ENCODE measurements at places on chromosomes 6 and 20.

GRCh38 chr6:22917344-22917743 lies 348.0 kb downstream of the HDGFL1 start:
- DNase-seq: no peak

DNA sequence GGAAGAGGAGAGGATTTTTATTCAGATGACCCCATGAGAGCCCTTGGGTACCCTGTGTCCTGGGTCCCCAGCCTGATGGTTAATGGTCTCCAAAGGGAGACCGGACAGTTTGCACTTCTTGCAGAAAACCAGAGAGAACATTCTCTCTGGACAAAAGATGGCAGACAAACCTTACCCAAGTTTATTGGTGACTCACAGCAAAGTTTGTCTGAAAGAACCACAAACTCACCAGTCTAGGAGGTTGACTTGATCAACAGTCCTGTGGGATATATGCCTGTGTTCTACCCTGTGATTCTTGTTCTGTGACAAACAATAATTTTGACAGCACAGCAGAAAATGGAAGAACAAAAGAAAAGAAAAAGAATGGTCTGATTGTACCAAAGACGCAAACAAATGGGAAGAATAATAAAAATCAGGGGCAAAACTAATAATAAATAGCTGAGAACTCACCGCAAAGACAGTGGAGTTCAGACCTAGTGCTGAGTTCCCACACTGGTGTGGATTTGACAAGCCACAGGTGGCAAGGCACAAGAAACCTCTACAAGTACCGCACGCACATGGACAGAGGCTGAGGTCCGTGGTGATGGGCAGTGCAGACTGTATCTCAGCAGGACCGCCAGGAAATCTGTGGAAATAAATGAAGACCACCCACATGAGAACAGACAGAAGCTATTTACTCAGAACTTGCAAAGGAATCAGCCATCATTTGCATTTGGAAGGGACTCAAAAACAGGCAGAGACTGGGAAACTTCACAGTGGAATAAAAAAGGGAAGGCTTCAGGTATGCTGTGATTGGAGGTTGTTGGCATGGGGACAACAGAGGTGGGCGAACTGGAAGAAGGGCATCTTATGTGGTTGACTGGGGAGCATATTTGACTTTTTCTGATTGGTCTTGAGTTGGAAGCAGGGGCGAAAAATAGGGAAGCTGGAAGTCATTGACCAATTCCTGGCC lies 246.3 kb upstream of the RNF24 start:
- DNase-seq: no peak

DNA sequence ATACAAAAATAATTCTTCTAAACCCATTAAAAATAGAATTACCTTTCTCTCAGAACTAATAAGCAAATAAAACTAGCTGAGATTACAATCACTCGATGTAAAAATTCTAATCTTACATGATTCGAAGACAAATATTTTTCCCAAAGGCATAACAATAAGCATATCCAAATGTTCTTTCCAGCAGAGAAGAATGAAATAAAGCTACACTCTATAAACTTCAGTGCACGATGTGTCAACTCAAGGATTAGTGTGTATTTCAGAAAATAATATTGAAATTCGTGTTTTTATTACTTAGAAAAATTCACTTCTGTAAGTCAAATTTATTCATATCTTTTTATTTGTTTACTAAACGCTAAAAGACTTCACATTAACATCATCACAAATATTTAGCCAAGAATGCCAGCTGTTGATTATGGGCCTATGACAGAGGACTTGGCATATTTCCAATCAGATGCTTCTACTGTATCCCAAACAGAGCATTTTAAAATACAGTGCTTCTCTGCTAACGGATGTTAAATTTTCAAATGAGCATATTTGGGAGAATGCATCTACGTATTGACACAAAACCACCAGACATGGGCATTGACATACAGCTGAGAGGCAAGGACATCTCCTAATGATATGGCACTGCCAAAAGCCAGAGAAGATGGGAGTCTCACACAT lies 54.7 kb upstream of the PDE7B start:
- no peak for DNase-seq

DNA sequence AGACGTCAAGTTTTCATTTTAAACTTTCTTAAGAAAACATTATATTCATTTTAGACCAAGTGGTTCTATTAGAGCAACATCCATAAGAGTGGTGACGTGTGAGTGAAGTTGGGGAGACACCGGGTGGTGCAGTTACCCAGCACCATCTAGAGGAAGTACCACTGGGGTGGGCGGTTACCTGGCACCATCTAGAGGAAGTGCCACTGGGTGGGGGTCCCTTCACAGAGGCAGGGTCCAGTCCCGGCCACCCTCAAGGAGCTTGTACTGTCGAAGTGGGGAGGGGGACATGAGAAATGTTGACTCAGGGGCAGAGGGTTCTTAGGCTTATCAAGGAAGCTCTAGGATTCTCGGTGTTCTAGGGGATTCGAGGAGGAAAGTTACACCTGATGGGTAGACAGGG lies 26.2 kb downstream of the PHACTR3 start:
- DNase-seq: no peak

DNA sequence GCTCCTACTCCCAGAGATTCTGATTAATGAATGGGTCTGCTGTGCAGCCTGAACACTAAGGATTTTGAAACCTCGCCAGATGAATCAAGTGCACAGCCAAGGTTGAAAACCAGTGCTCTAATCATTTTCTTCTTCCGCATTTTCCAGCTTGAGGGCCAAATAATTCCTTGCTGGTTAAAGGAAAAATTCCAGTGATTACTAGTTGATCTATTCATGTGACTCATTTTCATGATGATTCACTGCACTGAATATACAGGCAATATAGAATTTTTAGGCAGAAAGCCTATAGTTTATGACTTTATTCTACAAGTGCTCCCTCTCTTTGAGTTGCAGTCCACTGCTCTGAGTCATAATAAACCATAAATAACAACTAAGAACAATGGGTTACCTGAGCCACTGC lies 80.6 kb upstream of the PROKR2 start:
- no peak for DNase-seq

GRCh38 chr20:38748861-38749149 lies 545 bp downstream of the ACTR5 start:
- DNase-seq: no peak

DNA sequence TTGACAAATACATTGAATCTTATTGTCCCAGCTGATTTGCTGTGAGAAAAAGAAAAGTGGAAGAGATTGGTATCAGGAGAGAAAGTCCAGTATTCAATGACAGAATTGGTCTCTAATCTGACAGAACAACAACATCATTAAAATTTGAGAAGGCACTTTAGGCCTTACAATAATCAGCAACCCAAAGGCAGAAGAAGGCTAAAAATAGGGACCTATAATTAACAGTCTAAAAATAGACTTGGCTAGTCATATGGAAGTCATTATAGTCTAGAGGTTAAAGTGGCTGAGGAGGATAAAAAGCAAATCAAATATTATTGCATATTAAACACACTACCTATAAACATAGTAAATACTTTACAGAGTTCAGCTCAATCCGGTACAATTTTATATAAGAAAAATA lies 393.6 kb upstream of the JAG1 start:
- no peak for DNase-seq

GRCh38 chr6:42436825-42437224 lies 14.9 kb downstream of the TRERF1 start:
- DNase-seq: no peak

DNA sequence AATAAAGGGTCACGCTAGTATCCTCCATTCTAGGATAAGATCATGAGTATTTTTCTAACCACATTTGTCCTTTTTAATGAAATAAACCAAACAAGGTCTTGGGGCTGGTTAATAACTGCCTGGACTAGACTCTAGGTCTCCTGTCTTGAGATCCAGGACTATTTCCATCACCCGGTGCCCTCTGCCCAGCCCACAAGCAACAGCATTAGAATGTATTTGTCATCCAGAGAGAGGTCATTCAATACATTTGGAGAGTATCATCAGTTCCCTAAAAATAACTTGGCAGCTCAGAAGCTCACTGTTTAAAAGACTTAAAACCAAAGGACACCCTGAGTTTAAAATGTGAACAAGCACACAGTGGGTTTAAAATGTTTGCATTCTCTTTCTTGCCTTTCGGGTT lies 4.4 kb upstream of the RBM24 start:
- DNase-seq: no peak

DNA sequence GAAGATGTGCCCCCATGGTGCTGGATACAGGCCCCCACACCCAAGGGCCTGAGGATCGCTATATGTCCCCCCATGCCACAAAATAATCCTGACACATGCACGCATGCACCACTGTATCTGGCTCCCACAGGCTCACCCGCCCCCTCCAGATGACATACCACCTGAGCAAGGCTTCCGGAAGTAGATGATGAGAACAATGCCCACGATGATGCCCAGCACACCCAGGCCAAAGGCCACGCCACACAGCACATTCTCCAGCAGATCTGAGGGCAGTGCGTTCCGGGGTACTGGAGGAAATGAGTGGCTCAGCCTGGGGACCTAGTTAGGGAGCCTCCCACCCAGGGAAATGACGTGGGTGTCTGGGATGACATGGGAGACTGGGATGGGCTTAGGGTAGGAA lies 3.8 kb downstream of the HLA-DMA start:
- DNase-seq: no peak

DNA sequence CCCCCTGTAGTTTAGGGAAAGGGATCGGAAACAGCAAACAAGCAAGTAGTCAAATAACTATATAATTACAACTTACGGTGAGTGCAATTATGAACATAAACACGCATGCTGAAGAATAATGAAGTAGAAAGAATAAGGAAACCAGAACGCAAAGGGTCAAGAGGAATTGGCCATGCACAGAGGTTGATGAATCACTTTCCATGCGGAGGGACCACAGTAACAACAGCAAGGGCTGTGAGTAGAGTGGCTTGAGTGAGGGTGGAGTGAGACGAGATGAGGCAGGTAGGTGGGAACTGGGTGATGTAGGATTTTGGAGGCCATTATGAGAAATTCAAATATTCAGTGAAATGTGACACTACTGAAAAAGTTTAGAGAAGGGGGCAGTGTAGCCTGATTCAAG lies 112.2 kb upstream of the LAMP5 start:
- DNase-seq: no peak

- no peak for DNase-seq
Measured at GRCh38 chr6:73514746-73515110, 6.1 kb downstream of the EEF1A1 start.

GRCh38 chr6:3031857-3032640 lies 32.4 kb downstream of the NQO2 start:
- no peak for DNase-seq

GRCh38 chr6:96675597-96675996 lies 112.7 kb downstream of the FHL5 start:
- no peak for DNase-seq

- no peak for DNase-seq
Measured at GRCh38 chr6:27601668-27602254, 128.9 kb upstream of the ZNF184 start.

DNA sequence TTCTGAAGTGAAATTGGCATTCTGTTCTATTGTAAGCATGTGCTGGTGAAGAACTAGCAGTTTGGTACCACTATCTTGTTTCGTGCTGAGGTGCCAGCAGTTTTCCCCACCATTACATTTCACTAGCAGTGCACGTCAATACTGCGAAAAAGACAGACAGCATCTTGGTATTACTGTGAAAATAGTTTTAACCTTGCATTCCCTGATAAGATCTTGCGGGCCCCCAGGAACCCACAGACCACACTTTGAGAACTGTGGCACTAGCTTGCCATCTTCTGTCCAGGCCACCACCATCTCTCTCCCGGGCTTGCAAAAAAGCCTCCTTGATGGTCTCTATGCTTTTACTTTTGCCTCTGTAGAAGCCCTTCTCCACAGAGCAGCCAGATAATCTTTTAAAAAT lies 185.7 kb downstream of the BACH2 start:
- no peak for DNase-seq

- DNase-seq: no peak
Measured at GRCh38 chr6:10361428-10361827, 53.4 kb downstream of the TFAP2A start.

DNA sequence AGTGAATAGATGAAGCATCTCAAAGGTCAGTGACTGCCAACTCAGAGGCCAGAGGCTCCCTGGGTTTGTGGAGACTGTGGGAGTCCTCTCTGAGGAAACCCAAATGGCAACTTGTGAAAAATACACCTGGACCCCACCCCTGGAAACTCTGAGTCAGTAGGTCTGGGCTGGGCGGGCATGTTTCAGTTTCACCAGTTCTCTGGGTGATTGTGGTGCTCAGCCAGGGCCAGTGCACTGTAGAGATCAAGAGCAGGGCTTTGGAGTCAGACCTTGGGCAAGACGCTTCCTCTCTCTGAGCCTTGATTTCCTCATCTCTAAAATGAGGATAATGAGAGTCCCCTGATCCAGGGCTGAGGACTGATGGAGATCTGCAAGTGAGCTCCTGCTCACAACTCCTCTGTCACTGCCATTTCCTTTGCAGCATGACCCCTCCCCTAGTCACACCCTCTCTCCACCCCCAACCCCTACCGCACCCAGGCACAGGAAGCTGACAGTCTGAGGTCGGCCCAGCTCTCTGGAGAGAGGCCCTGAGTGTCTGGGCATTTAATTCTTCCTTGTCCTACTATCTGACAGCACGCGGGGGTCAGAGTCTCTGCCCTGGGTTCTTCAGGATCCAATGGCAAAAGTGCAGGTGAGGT lies 5.1 kb downstream of the DEF6 start:
- DNase-seq: no peak

DNA sequence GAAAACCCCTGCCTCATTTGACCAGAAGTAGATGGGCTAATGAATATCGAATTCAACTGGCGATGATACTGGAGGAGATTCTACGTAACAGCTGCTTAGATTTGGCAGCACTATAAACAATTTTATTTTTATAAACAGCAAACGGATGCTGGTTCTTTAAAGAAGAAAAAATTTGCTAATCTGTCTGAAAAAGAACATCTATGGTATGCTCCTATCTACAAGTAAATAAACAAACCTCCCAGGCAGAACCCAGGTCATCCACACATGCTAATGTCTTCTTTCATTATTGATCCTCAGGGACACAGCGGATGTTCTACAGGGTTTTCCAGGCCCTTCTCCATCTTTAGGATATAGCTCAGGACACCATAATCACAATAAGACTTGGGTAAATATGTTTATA lies 291.3 kb downstream of the ALDH8A1 start:
- no peak for DNase-seq

- DNase-seq: no peak
Measured at GRCh38 chr6:41226752-41227151, 1.4 kb upstream of the TREML4 start.

- DNase-seq: no peak
Measured at GRCh38 chr20:21315138-21315537, 12.0 kb downstream of the XRN2 start.

- DNase-seq: no peak
Measured at GRCh38 chr6:137044366-137045221, at the start of gene IL20RA. IL20RA (minus strand) TSS chr6:137044965; CDS start chr6:137044728, 237 bp downstream.

GRCh38 chr6:90758741-90759140 lies 171.9 kb upstream of the MAP3K7 start:
- DNase-seq: no peak

DNA sequence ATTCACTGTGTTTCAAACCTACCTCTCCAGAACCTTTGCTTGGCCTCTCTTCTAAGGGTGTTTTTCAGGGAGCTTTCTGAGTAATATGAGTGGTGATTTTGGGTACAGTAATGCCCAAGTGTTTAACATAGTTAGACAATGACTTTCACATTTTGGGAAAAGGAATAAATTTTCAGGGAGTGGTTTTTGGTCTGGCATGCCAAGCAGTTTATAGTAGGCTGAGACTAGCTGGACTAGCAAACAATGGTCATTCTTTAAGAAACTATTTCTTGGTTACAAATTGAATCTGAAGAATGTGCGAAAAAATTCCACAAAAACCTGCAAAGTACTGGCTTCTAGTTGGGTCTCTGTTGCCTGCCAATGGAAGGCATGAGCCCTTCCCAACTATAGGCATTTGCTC lies 15.4 kb downstream of the FNDC1 start:
- no peak for DNase-seq
